ENCODE measurements at places on chromosomes 11 and 22. TPM values are rescaled to one million over a fixed set of nuclear protein-coding genes. Genes with fewer than 3 reads are reported as not detected.

GRCh38 chr11:117928446-117929141 is 608 bp downstream of the TMPRSS13 start:
- peak; percentile 55 for DNase-seq

DNA sequence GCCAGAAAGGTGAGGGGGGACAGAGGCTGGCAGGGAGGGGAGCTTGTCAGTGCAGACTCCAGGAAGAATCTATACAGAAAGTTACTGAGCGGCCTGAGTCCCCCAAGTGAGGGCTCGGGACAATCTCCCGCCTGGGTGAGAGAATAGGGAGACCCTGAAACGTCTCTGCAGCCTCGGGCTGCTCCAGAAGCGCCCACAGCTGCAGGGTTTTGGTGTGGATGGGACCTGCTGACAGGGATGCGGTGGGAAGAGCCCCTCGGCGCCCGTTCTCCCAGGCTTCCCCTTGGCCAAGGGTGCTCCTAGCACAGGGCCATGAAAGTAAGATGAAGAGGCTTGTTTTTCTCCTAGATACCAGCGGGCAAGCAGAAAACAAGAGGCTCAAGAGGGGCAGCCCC is 743 bp upstream of the RCE1 start:
- no peak for DNase-seq

DNA sequence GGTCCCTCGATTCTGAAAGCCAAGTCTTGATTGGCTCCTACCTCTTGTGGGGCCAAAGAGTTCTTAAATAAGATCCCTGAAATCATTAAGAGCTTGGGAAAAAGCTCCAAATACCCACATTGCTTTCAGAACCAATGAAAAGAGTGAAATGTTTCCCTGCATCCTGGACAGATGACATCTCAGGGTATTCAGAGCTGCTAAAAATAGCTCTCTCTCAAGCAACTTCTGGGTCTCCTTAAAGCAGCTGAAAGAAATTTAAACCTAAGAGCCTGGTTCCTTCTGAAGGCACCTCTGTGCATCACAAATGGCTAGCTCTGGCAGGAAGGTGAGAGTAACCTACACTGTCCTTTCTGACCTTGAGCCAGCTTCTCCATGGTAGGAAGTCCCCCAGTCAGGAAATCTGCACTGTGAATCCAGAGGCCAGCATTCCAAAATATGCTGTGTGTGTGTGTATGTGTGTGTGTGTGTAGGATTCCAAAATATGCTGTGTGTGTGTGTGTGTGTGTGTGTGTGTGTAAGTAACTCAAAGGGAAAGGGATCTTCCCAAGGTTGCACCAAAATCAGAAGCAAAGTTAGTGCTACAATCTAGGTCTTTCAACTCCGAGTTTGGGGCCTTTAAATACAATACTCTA is 50.1 kb downstream of the RELT start:
- no peak for DNase-seq

DNA sequence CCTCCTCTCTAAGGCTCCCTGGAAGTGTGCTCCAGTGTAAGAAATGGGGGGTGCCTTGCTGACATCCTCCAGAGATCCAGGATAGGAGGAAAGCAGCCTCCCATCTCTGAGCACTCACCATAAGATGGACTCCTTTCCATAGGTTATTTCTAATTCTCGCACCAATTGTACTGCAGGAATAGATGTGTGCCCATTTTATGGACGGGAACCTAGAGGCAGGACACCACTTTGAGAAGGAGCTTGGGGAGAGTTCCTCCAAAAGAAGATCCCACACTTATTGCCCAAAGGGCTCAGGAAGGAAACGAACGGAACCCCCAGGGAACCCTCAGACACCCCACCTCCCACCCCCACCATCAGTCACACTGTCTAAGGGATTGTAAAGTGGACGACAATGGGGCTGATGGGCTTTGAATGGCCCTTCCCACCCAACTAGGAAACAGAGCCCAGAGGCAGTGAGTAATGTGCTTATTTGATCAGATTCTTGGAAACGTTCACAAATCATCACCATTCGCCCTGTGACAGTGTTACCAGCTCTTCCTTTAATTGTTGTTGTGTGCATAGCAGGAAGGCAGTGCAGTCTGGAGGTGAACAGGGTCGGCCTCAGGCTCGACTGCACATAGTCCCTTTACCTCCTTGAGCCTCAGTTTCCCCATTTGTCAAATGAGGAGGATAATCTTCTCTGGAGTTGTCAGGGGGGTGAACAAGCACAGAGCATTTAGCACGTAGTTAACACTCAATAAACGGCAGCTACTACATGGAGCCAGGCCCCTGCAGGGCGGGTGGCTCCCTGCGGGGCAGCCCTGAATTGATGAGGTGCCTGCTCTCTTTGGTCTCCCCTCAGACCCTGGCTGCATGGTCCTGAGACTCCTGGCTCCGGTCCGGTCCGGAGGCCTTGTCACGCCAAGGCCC is 8.4 kb upstream of the MN1 start:
- DNase-seq, result no peak

DNA sequence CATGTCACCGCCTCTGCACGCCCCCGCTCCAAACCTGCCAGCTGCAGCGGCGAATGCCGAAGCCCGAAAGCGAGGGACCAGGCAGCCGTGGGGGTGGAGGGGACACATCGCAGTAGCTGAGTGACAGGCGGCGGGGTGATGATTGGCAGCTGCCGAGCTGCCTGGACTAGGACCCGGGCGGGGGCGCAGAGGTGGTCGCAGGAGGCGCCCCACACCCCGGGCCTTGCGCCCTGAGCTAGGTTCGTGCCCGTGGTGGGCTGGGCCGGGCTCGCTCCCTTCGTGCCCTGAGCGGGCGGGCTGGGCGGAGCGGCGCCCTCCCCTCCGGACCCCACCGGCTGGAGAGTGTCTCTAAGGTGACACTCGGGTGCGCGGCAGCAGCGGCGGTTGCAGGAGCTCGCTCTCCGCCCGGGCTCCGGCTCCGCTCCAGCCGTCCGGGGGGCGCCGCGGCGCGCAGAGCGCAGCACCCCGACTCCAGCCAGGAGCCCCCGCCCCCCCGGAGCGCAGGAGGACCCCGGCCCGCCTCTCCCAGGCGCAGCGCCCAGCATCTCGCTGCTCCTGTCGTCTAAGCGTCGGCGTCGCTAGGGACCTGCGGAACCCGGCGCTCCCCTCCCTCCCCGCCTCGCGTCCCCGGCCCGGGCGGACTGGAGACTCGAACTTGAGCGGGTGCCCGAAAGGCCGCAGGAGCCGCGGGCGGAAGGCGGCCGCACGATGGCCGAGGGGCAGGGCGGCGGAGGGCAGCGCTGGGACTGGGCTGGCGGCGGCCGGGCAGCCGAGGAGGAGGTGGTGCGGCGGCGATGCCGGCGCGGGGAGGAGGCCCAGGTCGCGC is 14.5 kb upstream of the DGKZ start:
- no peak for DNase-seq

DNA sequence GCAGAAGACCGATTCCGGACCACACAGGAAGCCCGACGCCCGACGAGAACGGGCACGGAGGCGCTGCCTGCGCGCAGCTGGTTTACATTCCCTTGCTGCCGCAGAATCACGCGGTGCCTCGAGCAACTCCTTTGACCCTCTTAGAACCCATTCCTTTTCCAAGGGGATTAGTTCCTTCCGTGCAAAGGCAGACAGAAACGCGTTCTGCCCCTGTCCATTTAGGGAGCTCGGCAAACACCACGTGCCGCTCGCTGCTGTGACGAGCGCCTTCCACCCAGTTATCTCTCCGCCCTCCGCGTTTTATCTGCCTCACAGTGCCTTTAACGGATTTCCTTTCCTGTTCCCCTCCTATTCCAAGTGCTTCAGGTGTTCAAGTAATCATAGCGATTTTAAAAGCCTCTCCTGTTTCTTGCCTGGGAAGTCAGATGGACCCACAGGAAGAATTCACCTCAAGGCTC is 24.1 kb upstream of the MICAL3 start:
- no peak for DNase-seq

DNA sequence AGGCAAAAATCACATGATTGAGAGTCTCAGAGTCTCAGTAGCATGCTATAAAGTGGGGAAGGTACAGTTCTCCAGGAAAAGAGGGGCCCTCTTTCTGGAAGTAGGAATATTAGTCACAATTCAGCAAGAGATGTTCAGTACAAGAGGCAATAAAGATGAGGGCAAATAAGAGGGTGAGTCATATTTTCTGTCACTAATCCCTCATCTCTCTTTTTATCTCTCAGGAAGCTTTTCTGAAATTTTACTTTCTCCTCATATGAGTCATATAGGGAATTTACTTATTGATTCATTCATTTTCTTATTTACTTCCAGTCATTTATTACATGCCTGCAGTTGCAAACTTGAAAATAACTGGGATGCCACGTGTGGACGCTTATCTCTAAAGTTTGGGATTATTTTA is 3.4 kb upstream of the NXPE1 start:
- DNase-seq, result no peak

- DNase-seq, result no peak
Measured at GRCh38 chr11:69972351-69972802, 105.7 kb upstream of the ANO1 start.

The APOL4 gene
- not detected for total RNA-seq

The MISFA gene
- total RNA-seq, result 7.9 TPM

The CHADL gene
- total RNA-seq, result 0.63 TPM
